ENCODE measurements at places on chromosomes 4 and X.

DNA sequence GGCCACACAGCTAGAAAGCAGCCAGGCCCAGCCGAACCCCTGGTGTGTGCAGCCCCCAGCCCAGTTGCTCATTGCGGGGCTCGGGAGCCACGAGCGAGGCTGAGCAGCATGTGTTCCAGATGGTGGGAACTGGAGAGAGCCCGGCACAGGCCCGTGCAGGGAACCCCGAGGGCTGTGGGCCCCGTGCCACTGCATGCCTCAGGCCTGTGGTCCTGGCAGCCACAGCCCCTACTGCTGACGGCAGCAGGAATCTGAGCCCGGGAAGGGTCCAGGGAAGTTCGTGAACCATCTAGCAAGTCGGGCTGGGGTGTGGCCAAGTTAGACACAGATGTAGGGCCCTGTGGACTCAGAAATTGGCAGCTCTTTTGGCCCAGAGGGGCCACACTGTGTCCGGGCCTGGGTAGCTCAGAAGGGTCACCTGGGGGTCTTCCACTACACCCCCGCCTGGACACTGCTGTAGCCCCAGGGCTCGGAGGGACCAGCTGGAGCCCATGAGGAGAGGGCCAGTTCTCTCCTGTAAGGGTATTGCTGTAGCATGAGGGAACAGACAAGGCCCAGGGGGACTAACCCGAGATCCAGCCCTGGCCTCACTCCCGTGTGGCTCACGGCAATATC lies 12.1 kb downstream of the HTRA3 start:
- no peak for DNase-seq

- DNase-seq = no peak
Observed at GRCh38 chrX:17563076-17563475, 174.2 kb upstream of the SCML1 start.

- DNase-seq = no peak
Observed at GRCh38 chrX:3348191-3348590, 1.7 kb upstream of the MXRA5 start.

DNA sequence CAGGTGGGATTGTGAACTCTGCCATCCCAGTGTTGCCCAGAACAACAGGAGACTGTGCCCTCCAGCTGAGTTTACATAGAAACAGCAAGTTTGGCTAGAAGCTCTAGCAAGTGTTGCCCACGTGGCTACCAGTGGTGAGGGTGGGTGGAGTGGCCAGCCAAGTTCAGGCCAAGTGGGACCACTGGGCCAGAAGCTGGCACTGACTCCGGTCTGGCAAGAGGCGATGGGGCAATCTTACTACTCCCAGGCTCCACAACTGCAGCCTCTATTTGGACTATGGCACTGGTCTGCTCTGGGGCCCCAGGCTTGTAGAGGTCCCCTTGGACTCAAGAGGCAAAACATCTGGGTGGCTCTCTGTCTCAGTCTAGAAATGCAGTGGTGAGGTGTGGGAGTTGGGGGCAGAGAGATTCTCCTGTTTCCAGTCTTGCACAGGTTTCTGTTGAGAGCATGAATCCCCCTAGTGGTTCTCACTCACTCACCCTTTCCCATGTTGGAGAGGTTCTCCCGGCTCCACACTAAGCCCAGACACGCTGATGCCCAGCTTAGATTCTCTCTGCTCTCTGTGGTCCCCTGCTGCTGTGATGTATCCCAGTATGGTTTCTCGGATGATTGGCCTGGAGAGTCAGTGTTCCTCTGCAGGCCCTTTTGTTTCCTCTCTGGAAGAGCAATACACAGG lies 615.3 kb downstream of the PDHA2 start:
- DNase-seq = no peak

- DNase-seq = no peak
Observed at GRCh38 chr4:95193391-95194224, 355.2 kb downstream of the UNC5C start.

- DNase-seq = peak; percentile 29
Observed at GRCh38 chr4:94533405-94534223, 81.9 kb downstream of the PDLIM5 start.

- no peak for DNase-seq
Observed at GRCh38 chrX:154507673-154508383, 8.2 kb downstream of the FAM3A start.

- no peak for DNase-seq
Observed at GRCh38 chrX:38041237-38041636, 34.9 kb downstream of the SYTL5 start.

DNA sequence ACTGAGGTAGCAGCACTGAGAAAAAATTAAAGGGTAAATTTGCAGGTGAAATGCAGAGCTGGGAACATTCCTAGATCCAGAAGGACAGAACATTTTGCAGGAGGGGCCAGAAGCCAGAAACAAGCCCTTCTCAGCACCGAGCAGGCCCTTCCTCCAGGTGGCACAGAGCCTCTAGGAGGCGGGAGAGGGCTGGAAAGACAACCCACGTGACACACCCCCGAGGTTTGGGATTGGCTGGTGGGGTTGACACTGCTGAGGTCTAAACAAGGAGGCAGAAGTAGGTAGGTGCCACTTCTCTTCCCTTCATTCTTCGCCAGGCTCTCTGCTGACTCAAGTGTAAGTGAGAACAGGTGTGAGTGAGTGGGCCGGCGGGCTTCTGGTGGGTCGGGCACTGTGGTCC lies at the start of gene PAGE4:
TSS of gene PAGE4 (plus strand) at position 288 of the 400 bp plus-strand sequence. CDS start 1,126 bp downstream, outside the sequence.
- DNase-seq = peak; percentile 15

DNA sequence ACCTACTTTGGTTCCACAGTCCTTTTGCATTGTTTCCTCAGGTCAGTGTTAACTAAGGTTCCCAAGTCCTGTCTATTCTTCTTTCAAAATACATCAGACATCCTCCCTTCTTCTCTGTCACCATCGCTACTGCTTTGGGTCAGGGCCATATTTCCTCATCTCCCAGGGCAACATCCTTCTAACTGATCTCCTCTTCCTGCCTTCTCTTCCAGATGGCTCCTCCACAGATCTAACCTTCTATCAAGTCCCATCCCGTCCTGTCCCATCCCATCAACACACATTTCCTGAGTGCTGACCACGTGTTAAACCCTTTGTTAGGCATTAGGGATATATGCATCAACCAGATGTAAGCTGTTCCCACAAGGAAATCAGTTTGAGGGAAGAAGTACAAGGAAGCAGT lies 25.9 kb downstream of the PLAC1 start:
- DNase-seq = peak; percentile 3

GRCh38 chr4:137422666-137423065 lies 109.6 kb downstream of the PCDH18 start:
- DNase-seq = no peak

- DNase-seq = no peak
Observed at GRCh38 chr4:127829014-127829413, 46.9 kb downstream of the HSPA4L start.

GRCh38 chr4:25001509-25001908 lies 29.2 kb downstream of the LGI2 start:
- no peak for DNase-seq

GRCh38 chrX:79081895-79082512 lies 62.5 kb upstream of the GPR174 start:
- peak; percentile 67 for DNase-seq

GRCh38 chr4:42306221-42307109 lies 90.8 kb upstream of the SHISA3 start:
- DNase-seq = no peak

GRCh38 chrX:21493226-21493830 lies 119.1 kb downstream of the CNKSR2 start:
- DNase-seq = no peak

GRCh38 chr4:146237092-146237491 lies 22.8 kb downstream of the REELD1 start:
- no peak for DNase-seq

GRCh38 chr4:159444678-159445077 lies 341.8 kb downstream of the RAPGEF2 start:
- peak; percentile 4 for DNase-seq

- no peak for DNase-seq
Observed at GRCh38 chr4:109942292-109942926, 29.7 kb downstream of the EGF start.

DNA sequence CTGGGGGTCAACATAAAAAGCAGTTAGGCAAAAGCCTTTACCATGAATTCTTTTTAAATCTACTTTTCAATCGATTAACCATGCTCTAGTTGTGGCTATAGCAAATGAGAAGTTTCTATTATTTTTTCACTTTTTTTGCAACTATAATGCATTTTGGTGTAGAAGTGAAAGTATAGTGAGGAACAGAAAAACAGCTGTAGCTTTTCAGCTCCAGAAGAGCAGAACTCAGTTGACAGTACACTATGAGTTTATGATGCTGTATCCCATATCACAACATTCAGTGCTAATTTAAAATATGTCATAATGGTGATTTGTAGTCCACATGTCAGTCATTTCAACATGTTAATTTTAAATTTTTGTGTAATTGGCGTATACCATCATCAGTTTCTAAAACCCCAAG lies 8.7 kb upstream of the MUC7 start:
- no peak for DNase-seq

DNA sequence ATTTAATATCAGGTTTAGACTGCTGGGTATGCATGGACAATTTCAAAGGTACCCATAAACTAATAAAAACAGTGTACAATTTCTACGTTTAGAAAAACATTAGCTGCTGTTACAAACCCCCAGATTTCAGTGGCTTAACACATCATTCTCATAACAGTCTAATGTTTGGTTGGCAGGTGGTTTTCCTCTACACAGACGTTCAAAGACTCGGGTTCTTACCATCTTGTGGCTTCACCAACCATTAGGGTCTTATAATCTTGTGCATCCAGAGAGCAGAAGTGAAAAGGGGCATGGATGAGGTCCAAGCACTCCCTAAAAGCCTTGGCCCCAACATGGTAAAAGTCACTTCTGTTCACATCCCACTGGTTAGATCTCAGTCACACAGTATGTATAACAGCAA lies 71.6 kb downstream of the SH3RF1 start:
- no peak for DNase-seq

DNA sequence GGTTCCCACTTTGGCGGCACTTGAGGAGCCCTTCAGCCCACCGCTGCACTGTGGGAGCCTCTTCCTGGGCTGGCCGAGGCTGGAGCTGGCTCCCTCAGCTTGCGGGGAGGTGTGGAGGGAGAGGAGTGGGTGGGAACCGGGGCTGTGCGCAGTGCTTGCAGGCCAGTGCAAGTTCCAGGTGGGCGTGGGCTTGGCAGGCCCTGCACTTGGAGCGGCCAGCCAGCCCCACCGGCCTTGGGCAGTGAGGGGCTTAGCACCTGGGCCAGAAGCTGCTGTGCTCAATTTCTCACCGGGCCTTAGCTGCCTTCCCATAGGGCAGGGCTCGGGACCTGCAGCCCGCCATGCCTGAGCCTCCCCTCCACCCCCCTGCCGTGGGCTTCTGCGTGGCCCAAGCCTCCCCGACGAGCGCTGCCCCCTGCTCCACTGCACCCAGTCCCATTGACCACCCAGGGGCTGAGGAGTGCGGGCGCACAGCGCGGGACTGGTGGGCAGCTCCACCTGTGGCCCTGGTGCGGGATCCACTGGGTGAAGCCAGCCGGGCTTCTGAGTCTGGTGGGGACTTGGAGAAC lies 474.3 kb downstream of the MID1IP1 start:
- no peak for DNase-seq

DNA sequence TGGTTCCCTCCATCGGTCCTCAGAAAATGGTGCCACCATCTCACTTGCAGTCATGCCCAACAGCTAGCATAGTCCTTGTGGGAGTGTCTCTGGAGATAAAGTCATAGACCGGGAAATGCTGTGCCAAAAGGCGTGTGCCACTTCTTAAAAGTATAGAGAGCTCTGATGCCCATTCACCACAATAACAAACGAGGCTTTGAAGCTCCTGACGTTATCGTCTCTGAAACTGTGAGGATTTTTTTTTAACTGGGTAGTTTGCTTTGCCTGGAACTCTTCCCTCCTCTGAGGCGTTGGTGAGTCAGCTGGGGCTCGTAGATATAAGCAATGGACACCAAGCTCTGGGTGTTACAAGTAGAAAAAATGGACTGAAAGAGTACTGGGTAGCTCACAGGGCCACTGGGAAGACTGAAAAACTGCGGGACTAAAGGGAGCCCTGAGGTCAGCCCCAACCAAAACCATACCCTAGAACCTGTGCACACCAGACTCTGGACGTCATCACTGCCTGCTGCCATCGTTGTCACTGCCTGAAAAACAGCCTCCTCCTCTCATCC lies 89.4 kb upstream of the TRIM2 start:
- DNase-seq = peak; percentile 14

- DNase-seq = no peak
Observed at GRCh38 chrX:56233100-56233499, 944 bp downstream of the KLF8 start.

GRCh38 chr4:94957030-94957429 lies 199.3 kb downstream of the BMPR1B start:
- peak; percentile 61 for DNase-seq

- DNase-seq = no peak
Observed at GRCh38 chrX:11304829-11305228, 11.6 kb downstream of the AMELX start.

DNA sequence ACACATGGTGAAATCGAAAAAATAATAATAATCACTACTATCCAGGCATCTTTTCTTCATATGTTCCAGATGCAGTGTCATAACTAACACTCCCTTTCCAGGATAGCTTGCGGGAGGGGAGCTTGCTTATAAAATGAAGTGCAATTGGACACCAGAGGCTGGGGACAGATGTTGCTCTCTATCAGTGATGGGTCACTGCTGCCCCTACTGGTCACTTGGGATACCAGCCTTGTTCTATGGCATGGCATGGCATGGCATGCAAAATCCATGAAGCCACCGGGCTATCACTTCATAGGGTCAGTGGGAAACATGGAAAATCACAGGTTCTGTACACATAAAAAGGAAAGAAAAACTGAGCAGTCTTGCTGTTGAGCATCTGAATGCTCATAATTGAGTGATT lies 168.1 kb downstream of the GLRA2 start:
- DNase-seq = peak; percentile 61

DNA sequence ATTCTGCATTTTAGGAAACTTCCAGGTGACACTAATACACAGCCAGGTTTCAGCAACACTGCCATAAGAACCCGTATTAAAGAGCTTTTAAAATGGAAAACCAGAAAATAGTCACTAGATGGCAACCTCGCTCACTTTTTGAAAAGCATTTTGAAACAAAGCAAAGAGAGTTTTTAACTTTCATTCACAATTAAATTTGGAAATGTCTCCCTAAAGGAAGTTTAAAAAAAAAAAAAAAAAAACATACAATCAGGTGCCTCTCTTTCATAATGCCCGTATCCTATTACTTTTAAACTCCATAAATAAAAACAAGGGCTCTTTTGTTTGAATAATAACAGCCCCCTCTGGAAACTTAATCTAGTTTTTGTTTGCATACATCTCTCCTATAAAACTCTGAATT lies 20.3 kb downstream of the MEPE start:
- peak; percentile 55 for DNase-seq

GRCh38 chrX:24335871-24336270 lies 22.0 kb upstream of the SUPT20HL2 start:
- no peak for DNase-seq

DNA sequence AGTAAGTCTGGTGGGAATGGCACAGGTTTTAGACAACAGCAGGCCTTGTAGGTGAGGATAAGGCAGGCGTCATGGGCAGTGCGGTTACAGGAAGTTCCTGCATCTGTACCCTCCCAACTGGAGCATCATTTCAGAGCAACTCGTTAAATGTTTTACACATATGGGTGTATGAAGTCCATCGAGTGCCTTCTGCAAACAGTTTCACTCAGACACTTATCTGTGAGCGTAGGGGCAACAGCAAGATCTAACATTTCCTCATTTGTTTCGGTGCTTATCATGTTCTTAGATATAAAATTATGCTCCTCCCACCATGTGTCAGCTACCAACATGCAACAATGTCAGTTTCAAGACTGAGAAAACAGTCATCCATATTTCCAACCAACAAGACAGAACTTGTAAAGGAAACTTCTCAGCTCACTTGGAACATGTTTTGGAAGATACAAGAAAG lies 69.9 kb downstream of the ELOVL6 start:
- no peak for DNase-seq
